ENCODE measurements at places on chromosomes 13 and 19. TPM values are rescaled to one million over a fixed set of nuclear protein-coding genes. Genes with fewer than 3 reads are reported as not detected.

Gene ZNF726
- not detected for total RNA-seq

Gene FBN3
- total RNA-seq: 0.02 TPM

Gene CYP4F8
- not detected for total RNA-seq

Gene ANGPTL8
- not detected for total RNA-seq

Gene SMIM17
- total RNA-seq: not detected

Gene TUBA3C
- total RNA-seq: not detected

Gene DKKL1
- not detected for total RNA-seq

Gene TSSK6
- not detected for total RNA-seq

Gene ZNF439
- total RNA-seq: 0.34 TPM

Gene GNA15
- total RNA-seq: 1.9 TPM

Gene C5AR1
- total RNA-seq: 3.9 TPM

Gene BRME1
- 0.27 TPM for total RNA-seq

Gene CGB2
- total RNA-seq: not detected

Gene EDDM13
- not detected for total RNA-seq

Gene PTH2
- total RNA-seq: not detected

Gene IL4I1
- 0.54 TPM for total RNA-seq

Gene TLE6
- total RNA-seq: 0.68 TPM

Gene ZSWIM9
- 4.3 TPM for total RNA-seq

Gene PEG3
- total RNA-seq: 2.6 TPM

Gene PNMA8B
- total RNA-seq: 0.52 TPM

Gene LGI4
- total RNA-seq: 18.4 TPM

Gene TPTE2
- not detected for total RNA-seq

Gene SHC2
- total RNA-seq: 4.5 TPM

Gene ZNF14
- total RNA-seq: 2.4 TPM

Gene EBI3
- total RNA-seq: 0.54 TPM

Gene PSG11
- total RNA-seq: not detected

Gene C19orf73
- 1.6 TPM for total RNA-seq

Gene CLEC17A
- not detected for total RNA-seq

Gene TMEM205
- 65.9 TPM for total RNA-seq

Gene PLVAP
- total RNA-seq: 16.2 TPM

Gene CEACAM4
- 0.73 TPM for total RNA-seq

All from psoas muscle (tissue), 8 donors.